Iris pigment epithelial cell (primary cell): ENCODE measurements at places on chromosomes 5 and 9.

- DNase-seq, result no peak
Measured at GRCh38 chr9:122226758-122227574, 1.8 kb downstream of the LHX6 start.

DNA sequence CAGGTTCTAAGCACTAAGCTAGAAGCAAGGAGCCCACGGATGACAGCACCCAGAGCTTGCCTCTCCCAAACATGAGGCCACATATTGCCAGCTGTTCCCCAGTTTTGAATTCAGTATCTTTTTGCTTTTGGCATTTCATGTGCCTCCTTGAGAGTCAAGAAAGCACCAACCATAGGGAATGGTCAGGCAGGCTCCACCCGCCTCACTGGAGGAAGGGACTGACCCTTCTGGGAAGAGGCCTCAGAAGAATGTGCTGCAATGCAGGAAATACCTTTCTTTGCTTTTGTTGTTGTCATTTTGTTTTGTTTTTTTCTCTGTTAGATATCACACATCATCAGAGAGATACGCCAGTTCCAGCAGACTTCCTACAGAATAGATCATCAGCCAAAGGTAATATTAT is 13.7 kb upstream of the CKMT2 start:
- peak; percentile 22 for DNase-seq

GRCh38 chr9:78676623-78677022 is 379.7 kb downstream of the PSAT1 start:
- DNase-seq, result peak; percentile 45

DNA sequence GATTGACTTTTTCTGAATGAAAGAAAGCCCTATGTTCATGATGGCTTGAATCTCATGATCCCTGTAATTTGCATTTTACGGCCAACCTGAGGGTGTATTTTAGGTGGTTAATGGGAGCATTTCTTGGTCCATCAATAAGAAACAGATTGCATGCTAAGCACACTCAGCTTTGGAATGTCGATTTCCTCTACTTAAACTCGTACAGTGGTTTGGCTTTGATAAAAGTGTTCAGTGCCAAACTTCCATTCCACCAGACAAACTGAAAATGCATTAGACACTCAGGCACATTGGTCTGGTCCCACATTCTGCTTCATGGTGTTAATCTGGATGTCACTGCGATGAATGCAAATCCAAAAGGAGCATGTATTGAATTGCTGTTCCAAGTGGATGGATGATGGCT is 77.0 kb downstream of the VCAN start:
- DNase-seq, result no peak

- DNase-seq, result no peak
Measured at GRCh38 chr9:75636427-75637045, 253.9 kb upstream of the PCSK5 start.

- peak; percentile 40 for DNase-seq
Measured at GRCh38 chr5:135307143-135307903, 91.7 kb downstream of the MACROH2A1 start.

DNA sequence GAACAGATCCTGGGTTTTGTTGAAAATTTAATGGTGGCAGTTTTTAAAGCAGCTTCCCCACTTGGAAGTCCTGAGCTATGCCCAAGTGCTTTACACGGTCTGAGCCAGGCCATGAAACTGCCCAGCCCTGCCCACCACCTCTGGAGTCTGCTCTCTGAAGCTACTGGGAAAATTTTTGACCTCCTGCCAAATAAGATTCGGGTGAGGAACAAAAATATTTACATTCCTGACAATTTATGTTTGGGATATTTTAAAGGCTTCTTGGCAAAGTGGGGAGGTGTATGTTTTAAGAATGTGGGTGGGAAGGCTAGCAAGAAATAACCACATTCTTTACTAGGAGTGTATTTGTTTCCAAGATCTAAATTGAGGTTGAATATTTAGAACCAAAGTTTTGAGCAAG is 50.0 kb downstream of the HACD4 start:
- DNase-seq, result peak; percentile 70

- peak; percentile 21 for DNase-seq
Measured at GRCh38 chr9:137502008-137502911, 43.1 kb upstream of the NSMF start.

DNA sequence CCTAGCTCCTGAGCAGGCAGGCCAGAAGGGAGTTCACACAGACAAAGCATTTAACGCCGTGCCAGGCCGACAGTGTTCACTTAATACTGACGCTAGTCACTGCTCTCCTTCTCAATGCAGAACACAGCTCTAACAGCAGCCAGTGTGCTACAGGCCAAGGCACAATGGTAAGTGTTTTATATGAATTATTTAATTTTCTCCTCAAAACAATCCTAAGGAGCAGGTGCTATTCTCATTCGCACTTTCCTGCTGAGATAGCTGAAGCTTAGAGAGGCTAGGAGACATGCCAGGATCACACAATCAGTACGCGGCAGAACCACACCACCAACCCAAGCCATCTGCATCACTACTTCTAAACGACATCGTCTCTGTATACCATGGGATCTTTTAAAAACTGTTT is 170.7 kb downstream of the SPOCK1 start:
- DNase-seq, result no peak

DNA sequence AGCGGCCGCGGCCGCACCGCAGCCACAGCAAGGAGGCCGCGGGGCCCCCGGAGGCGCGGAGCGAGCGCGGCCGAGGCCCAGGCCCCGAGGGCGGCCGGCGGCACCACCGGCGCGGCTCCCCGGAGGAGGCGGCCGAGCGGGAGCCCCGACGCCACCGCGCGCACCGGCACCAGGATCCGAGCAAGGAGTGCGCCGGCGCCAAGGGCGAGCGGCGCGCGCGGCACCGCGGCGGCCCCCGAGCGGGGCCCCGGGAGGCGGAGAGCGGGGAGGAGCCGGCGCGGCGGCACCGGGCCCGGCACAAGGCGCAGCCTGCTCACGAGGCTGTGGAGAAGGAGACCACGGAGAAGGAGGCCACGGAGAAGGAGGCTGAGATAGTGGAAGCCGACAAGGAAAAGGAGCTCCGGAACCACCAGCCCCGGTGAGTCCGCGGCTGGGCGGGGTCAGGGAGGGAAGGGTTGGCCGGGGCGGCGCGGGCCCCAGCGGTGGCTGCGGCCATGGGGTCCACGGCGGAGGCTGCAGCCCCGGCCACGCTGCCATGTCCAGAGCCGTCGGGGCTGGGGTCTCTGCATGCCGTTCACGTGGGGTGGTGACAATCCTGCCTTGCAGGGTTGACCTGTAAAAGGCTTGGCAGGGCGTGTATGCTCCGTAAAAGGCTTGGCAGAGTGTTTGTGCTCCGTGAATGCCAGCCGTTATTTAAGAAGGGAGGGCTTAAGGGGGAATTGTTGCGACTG is 146.0 kb downstream of the CACNA1B start:
- DNase-seq, result no peak

GRCh38 chr5:160479926-160480325 is 58.3 kb downstream of the PTTG1 start:
- DNase-seq, result peak; percentile 68

DNA sequence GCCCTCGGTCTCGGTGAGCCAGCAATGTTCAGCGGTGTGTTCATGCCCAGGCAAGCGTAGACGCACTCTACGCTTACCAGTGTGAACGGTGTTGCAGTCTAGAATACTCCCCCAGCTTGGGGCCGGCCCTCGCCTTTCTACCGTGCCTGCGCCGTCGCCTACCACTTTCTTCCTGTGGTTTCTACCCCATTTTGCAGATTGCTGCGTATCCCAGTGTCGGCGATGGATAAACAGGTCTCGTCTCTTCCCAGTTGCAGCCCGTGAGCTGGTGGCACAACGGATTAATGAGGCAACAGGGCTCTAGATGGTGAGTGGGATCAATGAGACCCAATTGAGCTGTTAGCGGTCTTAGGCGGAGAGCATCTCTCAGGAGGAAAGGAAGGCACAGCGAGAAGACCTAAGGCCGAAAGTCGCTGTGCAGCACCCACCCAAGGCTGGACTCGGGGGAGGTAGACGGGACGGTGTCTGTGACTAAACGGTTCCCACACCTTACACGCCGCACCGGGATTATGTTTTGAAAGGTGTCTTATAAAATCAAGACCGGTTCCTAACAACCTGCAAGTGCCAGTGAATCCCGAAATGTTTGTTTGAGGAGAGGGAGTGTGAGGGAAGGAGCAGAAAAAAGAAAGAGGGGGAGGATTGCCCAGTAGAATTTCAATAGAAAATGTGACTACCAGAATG is 5.8 kb downstream of the OTP start:
- no peak for DNase-seq

DNA sequence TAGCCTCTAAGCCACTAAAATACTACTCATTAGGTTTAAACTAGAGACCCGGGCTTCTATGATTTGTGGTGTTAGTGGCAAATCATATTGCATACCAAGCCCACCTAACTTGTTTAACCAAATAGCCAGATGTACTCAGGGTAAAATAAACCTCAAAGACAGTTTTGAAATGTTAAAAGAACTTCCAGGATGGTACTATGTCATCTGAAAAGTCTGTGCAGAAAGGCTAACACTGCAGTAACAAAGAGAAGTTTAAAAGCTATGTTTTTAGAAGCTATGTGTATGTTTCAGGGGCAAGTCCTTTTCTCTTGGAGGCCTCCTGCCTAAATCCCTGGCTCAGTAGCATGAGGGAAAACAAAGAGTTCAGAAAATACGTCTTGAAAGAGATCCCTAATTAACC is 84.9 kb upstream of the IL7R start:
- no peak for DNase-seq

- no peak for DNase-seq
Measured at GRCh38 chr5:65816729-65817128, 94.7 kb downstream of the NLN start.

GRCh38 chr9:23728736-23729135 is 97.3 kb downstream of the ELAVL2 start:
- DNase-seq, result no peak

DNA sequence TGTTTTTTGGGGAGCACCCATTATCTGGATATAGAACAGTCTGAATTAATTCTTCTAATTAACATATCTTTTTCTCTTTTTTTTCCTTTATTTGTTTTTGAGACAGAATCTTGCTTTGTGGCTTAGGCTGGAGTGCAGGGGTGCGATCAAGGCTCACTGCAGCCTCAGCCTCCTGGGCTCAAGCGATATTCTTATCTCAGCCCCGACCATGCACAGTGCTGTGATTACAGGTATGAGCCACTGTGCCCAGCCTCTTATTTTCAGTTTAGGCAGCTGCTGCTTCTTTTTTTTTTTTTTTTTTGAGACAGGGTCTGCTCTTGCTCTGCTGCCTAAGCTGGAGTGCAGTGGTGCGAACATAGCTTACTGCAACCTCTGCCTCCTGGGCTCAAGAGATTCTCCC is 20.2 kb downstream of the UBE2R2 start:
- DNase-seq, result no peak

- DNase-seq, result peak; percentile 1
Measured at GRCh38 chr9:7901621-7902020, 102.0 kb upstream of the DMAC1 start.

- DNase-seq, result no peak
Measured at GRCh38 chr5:150085950-150086715, at the start of gene CSF1R. Gene CSF1R, minus strand, starts transcription at chr5:150086554. Its CDS starts 127 bp downstream, at chr5:150086427.

GRCh38 chr5:179623906-179624741 is 653 bp upstream of the HNRNPH1 start:
- peak; percentile 90 for DNase-seq

DNA sequence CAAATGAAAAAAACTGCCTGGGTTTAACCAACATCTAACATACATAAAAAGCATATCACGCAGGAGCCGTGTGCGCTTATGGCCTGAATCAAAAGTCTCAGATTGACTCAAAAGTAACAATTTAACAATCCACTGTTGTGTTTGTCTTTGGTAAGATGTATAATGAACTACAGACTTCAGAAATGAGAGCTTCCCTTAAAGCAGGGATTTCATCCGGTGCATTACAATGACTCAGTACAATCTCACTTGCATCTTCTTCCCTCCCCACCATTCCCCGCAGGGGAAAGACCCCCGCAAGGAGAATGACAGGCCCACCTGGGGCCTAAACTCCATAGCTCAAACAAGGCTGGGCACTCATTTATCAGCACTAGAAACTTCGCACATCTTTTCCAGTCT is 1.4 kb downstream of the ZFR start:
- DNase-seq, result peak; percentile 51

DNA sequence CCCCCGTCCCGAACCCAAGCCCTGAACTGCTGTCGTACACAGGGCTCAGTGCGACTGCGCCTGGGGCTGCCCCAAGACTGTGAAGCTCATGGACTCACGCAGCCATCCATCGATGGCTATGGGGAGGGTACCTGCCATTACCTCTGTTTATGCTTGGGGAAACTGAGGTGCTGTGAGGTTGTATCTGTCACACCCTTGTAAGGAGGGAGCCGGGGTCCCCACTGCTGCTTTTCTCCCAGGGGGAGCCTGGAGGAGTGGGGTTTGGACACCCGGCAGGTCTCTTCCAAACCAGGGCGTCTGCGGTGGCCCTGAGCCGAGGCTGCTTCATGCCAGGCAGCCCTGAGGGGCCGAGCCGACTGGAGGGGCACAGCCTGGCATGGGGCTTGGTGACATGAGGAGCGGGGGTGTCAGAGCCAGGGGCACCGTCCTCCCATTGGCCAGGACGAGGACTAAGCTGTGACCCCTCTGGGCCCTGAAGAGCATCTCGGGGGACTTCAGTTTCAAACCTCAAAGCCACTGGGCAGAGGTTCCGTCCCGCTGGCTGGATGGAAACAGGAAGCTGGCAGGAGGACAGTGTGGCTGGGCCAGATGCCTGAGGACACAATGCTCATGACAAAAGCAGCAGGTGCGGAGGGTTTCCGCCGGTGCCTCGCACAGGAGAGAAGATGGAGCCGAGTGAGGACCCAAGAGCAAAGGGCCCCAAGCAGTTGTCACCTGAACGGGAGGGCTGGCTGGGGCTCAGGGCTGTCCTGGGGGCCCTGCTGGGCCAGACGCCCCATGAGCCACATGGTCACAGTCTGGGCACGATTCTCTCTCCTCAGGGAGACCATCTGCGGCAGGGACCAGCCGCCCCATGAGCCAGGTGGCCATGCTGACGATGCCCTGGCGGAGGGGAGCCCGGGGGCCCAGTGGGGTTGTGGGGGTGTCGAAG is 54.4 kb upstream of the EXOC3 start:
- DNase-seq, result no peak

- no peak for DNase-seq
Measured at GRCh38 chr5:83172655-83173054, 95.3 kb downstream of the XRCC4 start.

DNA sequence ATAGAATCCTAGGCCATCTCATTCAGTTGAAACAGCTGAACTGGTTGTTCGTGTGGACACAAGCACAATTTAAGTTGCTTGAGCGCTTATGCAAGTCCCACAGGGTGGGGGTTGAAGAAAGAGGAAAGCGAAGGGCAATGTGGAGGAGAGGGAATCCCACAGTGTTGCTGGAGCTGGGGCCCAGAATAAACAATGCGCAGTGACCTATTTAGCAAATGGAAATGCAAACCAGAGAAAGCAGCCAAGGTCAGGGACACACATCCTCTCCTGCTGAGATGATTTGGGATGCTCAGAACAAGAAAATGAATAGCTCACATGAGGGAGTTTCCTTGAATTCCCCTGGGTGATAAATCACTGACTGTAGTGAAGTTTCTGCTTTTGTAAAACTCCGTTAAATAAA is 838.3 kb downstream of the TLE4 start:
- peak; percentile 0 for DNase-seq

- DNase-seq, result no peak
Measured at GRCh38 chr5:14730466-14730865, 65.9 kb downstream of the OTULIN start.

- no peak for DNase-seq
Measured at GRCh38 chr5:79513308-79513703, 628 bp downstream of the HOMER1 start.

GRCh38 chr9:134068744-134069479 is 1.1 kb upstream of the BRD3 start:
- no peak for DNase-seq

- peak; percentile 61 for DNase-seq
Measured at GRCh38 chr9:131625790-131626670, 80.7 kb downstream of the PRRT1B start.
